ENCODE measurements at places on chromosomes 4 and X.

DNA sequence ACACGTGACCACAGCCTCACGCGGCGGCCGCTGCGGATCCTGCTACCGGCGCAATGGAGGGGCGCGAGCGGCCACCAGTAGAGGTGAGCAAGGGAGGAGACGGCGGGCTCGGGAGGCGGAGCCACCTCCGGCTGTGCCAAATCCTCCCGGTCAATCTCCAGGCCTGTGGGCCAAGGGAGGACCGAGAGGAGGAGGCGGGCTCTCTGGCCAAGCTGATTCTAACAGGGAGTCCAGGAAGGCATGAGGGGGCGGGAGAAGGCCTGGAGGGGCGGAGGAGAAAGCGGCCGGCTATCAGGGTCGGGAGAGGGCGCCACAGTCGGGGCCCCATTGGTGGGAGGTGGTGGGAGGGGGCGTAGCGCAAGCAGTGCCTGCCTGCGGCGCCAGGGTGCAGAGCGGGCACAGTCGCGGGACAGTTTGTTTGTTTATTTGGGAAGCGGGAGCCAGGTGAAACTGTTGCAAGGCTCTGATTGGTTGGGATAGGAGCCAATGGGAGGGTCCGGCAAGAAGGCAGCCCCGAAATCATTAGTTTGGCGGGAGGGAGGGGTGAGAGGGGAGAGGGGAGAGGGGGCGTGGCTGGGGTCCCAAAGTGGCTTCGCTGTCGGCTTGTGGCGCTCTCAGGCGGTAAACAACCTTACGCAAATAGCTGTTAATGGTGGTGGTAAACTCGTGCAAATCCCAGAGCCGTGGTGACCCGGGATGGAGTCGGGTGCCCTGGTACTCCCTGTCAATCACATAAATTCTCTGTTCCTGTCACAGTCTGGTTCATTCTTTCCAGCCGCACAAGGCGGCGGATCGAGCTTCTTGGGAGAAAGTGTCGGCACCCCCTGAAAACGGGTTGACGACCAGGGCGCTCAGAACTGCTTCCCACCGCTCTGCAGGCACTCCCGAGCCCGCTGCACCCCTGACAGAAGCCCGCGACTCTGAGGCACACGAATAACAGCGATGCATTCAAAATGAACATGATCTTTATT is at the start of gene IRS4:
IRS4 (minus strand) TSS at position 55 of the 971 bp plus-strand sequence.
- DNase-seq: no peak

GRCh38 chrX:17494216-17494615 is 119.2 kb downstream of the NHS start:
- DNase-seq: no peak

DNA sequence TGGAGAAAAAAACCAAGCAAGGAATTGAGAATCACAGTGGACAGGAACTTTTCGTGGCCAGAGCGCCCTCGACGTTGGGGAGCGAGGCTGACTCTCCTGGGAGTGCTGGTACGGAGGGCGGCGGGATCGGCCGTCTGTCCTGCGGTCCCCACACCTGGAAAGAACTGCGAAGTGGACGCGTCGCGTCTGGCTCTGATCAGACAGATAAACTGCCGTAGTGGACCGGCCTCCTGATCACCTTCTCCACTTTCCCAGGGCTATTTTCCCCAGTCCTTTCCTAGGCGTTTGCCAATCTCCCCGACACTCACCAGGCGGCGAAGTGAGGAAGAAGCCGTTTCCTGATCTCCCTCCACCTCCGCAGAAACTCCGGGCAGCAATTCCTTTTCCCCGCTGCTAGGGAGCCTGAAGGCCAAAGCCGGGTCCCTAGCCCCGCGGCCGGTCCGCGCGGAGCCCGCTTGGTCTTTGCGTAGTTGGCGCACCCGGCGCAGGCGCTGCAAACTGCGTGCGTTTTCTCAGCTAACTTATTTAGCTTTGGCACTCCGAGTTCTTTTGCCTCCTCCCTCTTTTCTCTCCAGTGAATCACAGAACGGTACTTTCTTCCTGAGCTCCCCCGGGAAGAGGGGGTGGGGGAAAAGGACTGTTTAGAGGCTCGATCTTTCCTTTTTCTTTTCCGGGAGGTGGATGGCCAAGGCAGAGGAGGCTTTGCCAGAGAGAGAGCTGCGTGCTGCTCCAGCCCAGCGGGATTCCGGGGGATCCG is at the start of gene ARSJ:
ARSJ (minus strand) TSS at position 500 of the 757 bp plus-strand sequence. CDS start 813 bp downstream, outside the sequence.
- peak; percentile 78 for DNase-seq

DNA sequence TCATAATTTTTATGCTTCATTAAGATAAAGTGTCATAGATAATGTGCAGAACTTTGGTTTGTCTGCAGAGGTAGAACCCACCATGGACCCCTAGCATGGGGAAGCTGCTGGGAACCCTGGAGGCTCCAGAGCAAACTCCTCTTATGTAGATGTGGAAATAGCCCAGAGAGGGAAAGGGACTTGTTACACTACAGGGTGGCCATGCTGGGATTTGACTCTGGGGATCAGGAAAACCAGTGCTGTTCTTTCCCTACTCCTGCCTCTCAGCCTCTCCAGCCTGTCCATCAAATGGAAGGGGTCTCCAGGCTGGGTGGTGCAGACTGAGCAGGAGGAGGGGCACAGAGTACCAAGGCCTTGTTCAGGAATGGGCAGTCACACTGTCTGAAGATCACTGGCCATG is 54.2 kb downstream of the MSX1 start:
- DNase-seq: no peak

DNA sequence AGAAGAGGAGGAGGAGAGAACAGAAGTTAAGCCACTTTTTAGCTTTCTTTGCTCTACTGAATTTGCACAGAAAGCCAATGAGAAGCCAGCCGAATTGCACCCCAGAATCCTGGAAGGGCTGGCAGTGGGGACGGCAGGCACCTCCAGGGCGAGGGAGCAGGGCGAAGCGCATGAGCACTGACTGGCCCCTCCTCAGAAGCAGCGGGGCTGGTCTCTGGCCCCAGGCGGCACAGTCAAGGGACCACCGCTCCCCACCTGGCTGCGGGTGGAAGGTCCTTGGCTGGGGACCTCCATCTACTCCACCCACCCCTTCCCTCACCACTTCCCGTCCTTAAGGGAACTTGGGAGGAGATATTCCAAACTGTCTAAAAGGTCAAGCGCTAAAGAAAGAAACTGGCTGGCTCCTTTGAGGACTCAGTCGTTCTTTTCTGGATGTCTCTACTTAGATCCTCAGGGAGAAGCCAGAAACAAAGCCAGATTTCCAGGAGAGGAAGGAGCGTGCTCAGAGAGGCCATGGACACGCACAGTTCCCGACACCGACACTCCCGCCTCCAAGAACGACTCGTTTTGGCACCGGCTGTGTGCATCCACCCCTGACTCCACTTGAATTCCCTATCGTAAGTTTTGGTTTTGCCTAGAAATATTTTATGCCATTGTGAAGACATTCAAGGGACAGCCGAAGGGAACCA is 59.5 kb upstream of the CRMP1 start:
- no peak for DNase-seq

GRCh38 chr4:65242156-65242846 is 428.0 kb downstream of the EPHA5 start:
- DNase-seq: no peak

- DNase-seq: no peak
Observed at GRCh38 chr4:5816101-5816500, 76.8 kb downstream of the CRMP1 start.

- DNase-seq: no peak
Observed at GRCh38 chrX:17552044-17552650, 177.1 kb downstream of the NHS start.

- DNase-seq: no peak
Observed at GRCh38 chrX:154125391-154126040, 18.5 kb upstream of the OPN1LW start.

DNA sequence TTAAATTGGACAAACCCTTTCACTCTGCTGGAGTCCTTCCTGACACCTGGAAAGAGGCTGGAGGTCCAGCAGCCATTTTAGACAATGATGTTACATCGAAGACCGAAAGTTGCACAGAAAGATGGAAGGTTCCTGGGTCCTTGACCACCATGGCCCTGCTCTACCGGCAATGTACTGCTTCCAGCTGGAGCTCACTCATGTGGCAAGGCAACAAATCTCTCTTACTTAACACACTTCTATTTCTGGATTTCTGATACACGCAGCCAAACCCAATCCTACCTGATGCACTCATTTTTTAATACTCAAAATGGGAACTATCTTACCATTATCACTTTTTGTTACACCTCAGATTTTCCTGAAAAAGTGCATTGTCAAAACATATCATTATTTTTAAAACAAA is 33.1 kb downstream of the DMD start:
- peak; percentile 3 for DNase-seq

DNA sequence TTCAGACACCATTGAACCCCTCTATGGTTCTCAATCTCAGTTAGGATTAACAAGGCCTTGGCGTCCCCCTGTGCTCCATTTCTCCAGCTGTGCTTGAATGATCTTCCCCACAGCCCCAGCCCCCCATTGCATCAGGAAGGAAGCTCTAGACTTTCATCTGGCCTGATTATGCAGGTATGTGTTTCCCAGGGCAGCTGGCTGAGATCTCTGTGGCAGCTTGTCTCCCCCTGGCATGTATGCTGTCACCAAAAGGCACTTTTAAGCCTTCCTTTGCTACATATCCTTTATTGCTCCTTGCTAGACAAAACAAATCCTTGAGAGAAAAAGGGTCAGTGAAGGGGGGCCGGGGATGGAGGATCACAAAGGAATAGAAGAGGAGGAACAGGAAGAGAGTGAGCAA is 1056.0 kb upstream of the SLIT2 start:
- DNase-seq: no peak

- DNase-seq: no peak
Observed at GRCh38 chr4:139880841-139881240, 215.2 kb downstream of the MGST2 start.

DNA sequence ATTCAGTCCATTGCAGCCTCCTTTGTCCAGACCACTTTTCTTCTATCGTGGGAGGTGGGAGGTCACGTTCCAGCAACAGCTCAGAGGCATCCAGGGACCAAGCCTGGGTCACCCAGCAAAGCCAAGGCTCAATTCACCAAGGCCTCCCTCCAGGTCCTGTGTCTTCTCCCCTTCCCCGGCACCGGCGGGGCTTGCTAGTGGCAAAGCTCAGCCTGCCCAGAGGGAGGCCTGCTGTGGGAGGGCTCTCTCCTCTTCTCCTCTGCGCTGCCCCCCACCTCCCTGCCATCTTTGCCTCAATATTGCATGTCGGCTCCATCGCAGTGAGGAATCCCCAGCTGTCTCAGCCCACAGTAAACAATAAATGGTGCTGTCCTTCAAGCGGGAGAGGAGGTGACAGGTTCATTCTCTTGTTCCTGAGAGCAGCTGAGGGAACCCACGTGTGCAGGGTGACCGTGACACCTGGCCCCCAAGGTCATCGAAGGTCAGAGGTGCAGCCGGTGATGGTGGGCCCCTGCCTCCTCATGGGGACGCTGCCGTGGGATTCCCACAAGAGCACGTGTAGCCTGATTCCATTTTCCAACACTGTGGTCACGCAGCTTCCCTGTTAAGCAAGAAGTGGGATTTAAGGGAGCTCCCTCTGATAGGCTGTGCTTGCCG is 111.5 kb upstream of the PSAPL1 start:
- no peak for DNase-seq

GRCh38 chr4:154560824-154561231 is 2.0 kb upstream of the FGB start:
- no peak for DNase-seq

DNA sequence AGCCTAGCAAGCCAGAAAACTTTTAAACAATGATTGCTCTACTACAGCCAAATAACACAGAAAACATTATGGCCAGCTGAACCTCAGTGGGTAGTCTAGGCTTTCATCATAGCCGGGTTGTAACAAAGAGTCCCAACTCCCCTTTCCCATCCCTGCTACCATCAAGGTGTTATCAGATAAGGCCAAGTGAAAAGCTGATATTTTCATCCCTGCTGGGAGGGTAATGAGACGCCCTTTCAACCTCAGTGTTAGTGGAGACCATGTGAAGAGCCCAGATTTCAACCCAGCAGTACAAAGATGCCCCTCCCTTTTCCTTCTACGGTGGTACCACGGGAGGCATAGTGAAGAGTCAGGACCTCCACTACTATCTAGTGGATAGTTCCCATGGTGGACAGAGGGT is 433.7 kb downstream of the GPM6A start:
- no peak for DNase-seq

- DNase-seq: no peak
Observed at GRCh38 chr4:127829014-127829413, 46.9 kb downstream of the HSPA4L start.

DNA sequence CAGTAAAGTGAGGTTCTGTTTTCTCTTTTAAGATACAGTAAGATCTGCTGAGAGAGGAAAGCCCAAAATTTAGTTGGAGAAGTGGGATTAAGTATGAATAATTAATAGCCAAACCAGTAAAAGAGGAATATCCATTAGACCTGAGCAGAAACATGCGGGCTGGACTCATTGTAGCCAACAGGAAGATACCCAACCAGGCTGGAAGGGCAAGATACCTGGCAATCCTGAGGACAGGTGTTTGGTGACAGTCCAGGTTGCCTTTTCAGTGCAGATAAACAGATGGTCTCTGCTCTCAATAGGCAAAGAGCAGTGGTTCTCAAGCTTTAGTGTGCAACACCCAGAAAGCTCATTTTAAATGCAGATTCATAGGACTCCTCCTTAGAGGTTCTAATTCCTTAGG is 980.8 kb upstream of the GRID2 start:
- DNase-seq: no peak

DNA sequence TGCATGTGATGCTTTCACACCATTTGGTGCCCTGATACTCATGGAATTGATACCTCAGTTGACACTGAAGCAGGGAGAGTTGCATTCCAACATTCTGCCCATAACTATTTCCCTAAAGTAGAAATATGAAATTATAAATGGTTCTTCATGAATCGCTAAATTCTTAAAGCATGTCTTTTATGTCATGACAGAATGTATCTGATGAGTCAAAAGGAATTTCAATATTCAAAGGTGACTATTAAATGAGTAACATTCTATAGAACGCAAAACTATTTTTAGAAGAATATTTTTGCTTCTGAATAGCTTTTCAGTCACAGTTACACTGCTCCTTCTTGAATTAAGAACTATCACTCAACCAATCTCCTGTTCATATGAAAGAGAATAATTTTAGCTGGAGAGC is 152.8 kb downstream of the ADGRA3 start:
- DNase-seq: peak; percentile 14

GRCh38 chr4:180784940-180785339 is 1458.3 kb upstream of the TENM3 start:
- no peak for DNase-seq

GRCh38 chr4:183248201-183248600 is 71.9 kb downstream of the CLDN22 start:
- no peak for DNase-seq

- no peak for DNase-seq
Observed at GRCh38 chr4:7933651-7934510, 5.8 kb downstream of the AFAP1 start.

GRCh38 chr4:139966383-139966782 is 187.6 kb downstream of the MAML3 start:
- DNase-seq: no peak

DNA sequence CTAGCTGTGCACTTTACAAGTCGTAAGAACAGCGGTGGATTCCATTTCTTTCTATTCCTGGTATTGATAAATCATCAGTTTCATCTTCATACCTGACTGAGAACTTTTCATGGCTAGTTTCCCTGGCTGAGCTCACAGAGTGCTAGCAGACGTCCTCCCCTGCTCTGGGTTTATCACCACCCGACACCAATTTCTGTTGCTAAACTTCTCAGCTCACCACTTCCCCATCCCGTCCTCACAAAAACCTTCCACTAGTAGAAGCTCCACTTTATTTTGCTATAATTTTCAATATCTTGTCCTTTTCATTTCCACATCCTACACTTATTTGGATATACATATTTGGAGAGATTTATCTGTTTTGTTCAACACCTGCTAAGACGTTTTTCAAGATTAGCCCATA is 869.4 kb upstream of the FRG1 start:
- DNase-seq: no peak

Data from muscle of back (tissue), 13 donors.